NCI-H446 treated with DMSO at 0.1 percent for 48 hours (cell line): ENCODE measurements at places on chromosomes 4 and X.

GRCh38 chr4:125681240-125681639, 366.5 kb downstream of the FAT4 start:
- DNase-seq = no peak

DNA sequence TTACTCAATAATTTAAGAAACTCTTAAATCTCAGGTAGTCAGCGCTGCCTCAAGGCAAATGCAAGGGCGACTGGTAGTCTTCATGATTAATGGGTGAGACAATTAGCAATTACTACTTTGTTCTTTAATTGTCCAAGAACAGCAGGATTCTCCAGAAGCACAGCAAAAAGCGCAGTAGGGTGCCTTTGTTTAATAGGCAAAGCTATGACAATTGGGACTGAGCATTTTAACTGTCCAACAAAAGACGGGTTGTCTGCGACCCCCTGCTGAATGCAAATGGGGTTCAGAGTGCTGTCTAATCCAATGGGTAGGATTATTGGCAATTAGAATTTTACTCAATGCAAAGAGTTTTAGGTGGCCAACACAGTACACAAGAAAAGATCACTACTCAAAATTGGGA, 286.1 kb downstream of the CHIC1 start:
- DNase-seq = no peak

DNA sequence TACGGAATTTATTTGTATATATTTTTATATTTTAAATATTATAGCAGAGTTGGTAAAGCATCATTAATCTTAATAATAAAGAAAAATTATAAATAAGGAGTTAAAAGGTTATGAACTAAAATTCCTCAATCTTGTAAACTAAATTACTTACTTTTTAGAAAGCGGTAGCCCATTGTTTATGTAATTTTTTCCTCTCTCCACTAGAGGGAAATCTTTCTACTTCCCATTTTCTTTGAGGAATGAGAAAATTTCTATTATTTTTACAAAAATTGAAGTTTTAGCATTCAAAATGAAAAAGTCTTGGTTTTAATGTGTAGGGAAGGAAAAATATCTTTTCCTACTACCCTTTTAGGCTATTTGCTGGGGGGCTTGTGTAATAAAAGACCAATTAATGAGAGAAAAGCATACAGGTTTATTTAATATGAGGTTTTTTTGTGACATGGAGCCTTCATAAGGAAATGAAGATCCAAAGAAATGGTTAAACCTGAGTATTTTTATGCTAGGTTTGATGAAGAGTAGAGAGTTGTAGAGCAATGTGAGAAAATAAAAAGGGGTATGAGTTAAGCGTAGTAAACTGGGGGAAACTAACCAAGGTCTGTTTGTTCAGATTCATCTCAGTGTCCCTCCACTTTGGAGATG, 68.7 kb upstream of the ADAD1 start:
- no peak for DNase-seq

- DNase-seq = no peak
Measured at GRCh38 chr4:84530871-84531270, 31.8 kb upstream of the NKX6-1 start.

GRCh38 chr4:37465296-37465695, 220.8 kb downstream of the NWD2 start:
- DNase-seq = no peak

GRCh38 chrX:136850441-136851175, 29.9 kb downstream of the RBMX start:
- DNase-seq = no peak

GRCh38 chrX:56765811-56766553, 36.9 kb downstream of the NBDY start:
- no peak for DNase-seq

DNA sequence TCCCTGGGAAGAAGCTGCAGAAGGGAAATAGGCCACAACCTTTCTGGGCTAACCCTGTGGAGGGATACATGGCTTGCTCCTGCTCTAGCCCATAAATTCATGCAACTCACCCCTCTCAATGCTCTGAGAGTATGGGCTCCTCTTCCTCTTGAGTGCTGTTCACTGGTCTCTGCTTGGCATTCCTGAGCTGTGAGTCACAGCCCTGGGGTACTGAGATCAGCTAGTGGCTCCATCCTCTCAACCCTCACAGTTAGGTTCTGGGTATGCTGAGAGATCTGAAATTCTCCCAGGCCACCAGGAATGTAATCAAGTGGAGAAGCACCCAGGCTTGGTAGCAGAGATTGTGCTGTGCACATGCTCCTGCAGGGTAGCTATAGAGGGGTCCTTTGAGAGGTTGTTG, 60.6 kb upstream of the SPANXN2 start:
- no peak for DNase-seq

- DNase-seq = no peak
Measured at GRCh38 chr4:53105313-53105712, 243.2 kb downstream of the RASL11B start.

DNA sequence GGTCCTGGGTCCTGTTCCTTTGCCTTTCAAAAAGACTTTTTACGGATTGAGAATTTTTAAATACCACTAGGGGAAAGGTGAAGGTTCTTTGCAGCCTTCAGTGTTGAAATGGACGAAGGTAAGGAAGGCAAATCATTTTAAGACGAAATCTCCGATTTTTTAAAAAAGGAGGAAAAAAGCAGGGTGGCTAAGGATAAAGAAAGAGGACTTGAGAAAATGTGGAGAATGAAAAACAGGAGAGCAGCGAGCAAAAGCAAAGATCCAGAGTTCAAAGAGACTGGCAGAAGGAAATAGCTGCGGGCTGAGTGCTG, 314 bp downstream of the EPHA5 start:
- DNase-seq = no peak
